ENCODE measurements at places on chromosomes 7 and 10. TPM values are rescaled to one million over a fixed set of nuclear protein-coding genes. Genes with fewer than 3 reads are reported as not detected.
A peak's percentile ranks its signal among the peaks of the same experiment; 100 is the strongest.

Gene NXPH1
- not detected for polyA plus RNA-seq

Gene AS3MT
- polyA plus RNA-seq, result not detected

Gene SFXN3
- 5.7 TPM for polyA plus RNA-seq

Gene ZNF655
- polyA plus RNA-seq, result 90.0 TPM

Gene ORAI2
- polyA plus RNA-seq, result 340 TPM

Gene VWA2
- not detected for polyA plus RNA-seq

Gene RASSF4
- 0.06 TPM for polyA plus RNA-seq

Gene ELN
- not detected for polyA plus RNA-seq

Gene PSMC2
- polyA plus RNA-seq, result 79.9 TPM

DNA sequence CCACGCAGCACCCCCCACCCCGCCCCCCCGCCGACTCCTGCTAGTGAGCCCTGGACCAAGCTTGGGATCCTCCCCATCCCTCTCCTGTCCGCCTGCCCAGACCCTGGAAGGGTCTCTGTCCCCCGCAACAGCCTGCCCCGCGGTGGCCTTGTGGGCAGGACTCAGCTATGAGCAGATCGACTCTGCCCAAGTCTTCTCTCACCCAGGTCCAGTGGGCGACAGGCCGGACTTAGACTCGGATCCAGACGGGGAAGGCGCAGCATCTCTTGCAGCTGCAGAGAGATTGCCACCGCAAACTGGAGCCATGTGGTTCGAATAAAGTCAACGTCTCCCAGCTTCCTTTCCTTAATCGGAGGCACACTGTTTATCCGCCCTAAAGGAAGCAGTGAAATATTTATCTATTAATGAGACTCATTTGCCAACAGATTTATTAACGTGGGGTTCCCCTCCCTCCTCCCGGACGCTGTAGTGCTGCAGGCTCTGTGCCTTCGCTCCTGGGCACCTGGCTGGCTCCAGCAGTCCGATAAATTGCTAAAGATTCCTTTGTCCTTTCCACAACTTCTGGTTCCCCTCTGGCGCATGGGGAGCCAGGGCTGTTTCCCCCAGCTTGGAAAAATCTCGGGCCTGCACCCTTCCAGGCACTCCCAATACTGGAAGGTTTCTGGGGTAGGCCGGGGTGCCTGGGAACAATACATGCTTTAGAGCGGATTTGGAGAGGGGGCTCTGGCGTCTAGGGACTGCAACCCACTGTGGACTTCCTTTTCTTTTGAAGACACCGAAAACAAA is 634 bp upstream of the HOXA7 start:
- peaks cover 15% of the 10 kb centered on the region for H3K36me3 ChIP-seq
- H3K4me1 ChIP-seq, result peaks cover 43% of the 10 kb centered on the region
- no peak overlapping the region for H3K27ac ChIP-seq
- peaks cover 50% of the 10 kb centered on the region for H3K27me3 ChIP-seq
- H3K4me3 ChIP-seq, result peak overlapping the region; percentile 30
- no peak for DNase-seq

- no peak overlapping the region for H3K27ac ChIP-seq
- no peaks in the 10 kb centered on the region for H3K36me3 ChIP-seq
- H3K4me3 ChIP-seq, result no peak overlapping the region
- H3K4me1 ChIP-seq, result peaks cover 46% of the 10 kb centered on the region
- no peak for DNase-seq
These were observed 42.4 kb downstream of the TNS3 start for GRCh38 chr7:47539398-47540052.

GRCh38 chr7:18491871-18492270 is 3.7 kb upstream of the HDAC9 start:
- H3K4me3 ChIP-seq, result no peak overlapping the region
- no peak overlapping the region for H3K27ac ChIP-seq
- H3K36me3 ChIP-seq, result no peaks in the 10 kb centered on the region
- no peaks in the 10 kb centered on the region for H3K27me3 ChIP-seq

DNA sequence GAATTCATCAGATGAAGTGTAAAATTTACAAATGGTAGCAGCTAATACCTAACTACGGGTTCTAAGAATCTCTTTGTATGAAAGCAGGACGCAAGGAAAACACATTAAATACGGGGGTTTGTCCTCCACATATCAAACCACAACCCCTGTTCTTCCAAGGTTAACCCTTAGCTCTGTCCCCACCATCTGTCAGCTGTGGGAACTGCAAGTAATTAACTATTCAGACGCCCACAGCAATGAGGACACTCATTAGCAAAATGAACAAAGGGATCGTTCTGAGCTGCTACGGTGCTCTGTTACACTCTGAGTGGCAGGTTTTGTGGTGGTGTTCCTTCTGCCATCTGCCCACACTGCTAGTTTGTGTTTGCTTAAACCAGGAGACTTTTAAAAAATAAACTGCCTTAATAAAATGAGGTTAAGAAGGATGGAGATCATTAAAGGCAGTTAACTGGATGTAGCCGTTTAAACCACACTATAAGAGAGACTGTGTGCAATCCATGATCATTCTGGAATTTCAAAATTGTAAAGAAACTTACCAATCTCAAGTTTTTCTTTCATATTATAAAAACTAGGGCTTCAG is 51.4 kb downstream of the C10orf67 start:
- H3K4me1 ChIP-seq, result no peaks in the 10 kb centered on the region
- no peak for DNase-seq
- H3K27ac ChIP-seq, result no peak overlapping the region

GRCh38 chr7:107996072-107996882 is 6.7 kb downstream of the LAMB1 start:
- no peak overlapping the region for H3K27ac ChIP-seq
- peaks cover 5% of the 10 kb centered on the region for H3K4me1 ChIP-seq
- H3K27me3 ChIP-seq, result peaks cover 56% of the 10 kb centered on the region
- DNase-seq, result no peak
- H3K36me3 ChIP-seq, result no peaks in the 10 kb centered on the region
- H3K4me3 ChIP-seq, result no peak overlapping the region

DNA sequence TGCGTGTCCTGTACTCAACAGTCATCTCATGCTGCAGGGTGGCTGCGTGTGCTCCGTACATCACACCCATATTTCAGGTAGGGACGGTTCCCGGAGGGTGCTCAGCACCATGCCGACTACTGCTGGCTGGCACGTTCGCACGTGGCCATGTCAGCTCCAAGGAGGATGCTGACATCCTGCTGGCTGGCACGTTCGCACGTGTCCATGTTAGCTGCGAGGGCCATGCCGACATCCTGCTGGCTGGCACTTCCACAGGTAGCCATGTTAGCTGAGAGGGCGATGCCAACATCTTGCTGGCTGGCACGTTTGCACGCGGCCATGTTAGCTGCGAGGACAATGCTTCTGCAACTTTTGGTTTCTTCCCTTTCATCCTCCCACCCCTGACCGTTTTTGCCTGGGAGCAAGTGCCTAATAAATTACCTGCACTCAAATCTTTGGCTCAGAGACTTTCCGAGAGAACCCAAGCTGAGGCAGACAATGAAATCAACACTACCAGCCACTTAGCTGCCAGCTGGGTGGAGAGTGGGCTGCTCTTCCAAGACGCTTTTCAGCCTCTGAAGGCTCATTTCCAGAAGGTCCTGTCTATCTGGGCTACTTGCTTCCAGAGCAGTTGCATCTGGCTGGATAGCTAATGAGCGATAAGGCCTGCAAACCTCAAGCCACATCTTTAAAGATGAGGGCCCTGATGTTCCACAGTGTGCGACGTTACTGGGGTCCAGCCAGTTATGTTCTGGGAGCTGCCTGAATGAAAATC is 104.6 kb downstream of the WDR37 start:
- H3K4me1 ChIP-seq, result no peaks in the 10 kb centered on the region
- no peak overlapping the region for H3K27ac ChIP-seq
- no peak for DNase-seq
- H3K27me3 ChIP-seq, result peaks cover 17% of the 10 kb centered on the region
- no peak overlapping the region for H3K4me3 ChIP-seq
- H3K36me3 ChIP-seq, result no peaks in the 10 kb centered on the region

DNA sequence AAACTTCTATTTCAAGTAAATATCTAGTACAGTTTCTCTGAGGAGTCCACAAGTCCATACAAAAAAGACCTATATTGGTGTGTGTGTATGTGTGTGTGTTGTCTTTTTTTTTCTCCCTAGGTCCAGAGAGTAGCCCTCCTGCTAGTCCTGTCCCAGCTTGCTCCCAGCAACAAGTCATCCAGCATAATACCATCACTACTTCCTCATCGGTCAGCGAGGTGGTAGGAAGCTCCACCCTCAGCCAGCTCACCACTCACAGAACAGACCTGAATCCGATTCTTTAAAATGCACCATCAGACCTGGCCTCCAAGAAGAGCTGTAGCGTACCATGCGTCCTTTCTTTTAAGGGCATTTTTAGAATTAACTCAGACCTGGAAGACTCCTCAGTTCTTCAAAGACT is 139.1 kb downstream of the TRIL start:
- H3K27me3 ChIP-seq, result no peaks in the 10 kb centered on the region
- H3K27ac ChIP-seq, result no peak overlapping the region
- DNase-seq, result no peak
- no peaks in the 10 kb centered on the region for H3K36me3 ChIP-seq
- H3K4me3 ChIP-seq, result no peak overlapping the region

DNA sequence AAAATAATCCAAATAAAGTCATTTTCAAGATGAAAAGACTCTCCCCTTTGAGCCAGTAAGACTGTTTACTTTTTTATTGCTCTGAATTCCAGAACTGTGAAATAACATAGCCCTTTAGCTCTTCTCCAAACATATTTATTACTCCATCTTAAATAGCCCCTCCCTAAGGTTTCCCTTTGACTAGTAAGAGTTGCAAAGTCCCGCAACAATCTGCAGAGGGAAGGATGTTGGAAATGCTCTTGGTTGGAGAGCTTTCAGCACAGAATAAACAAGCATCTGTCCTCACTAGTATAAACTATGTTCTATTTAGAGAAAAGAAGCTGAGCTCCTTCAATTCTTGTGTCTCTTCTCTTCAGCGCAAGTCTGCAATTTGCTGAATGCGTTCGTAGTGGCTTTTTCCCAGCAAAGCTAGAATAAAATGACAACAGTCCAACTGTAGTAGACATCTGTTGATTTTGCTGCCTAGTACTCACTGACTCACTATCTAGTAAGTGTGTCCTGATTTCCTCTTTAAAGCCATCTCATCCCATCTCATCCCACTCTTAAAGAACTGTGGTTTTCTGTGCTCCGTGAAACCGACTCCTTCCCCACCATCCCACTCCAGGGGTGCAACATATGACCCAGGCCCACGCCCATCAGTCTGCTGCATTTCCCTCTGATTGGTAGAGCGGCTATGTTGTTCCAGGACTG is 104.0 kb downstream of the FAM107B start:
- no peak overlapping the region for H3K4me3 ChIP-seq
- DNase-seq, result no peak
- no peaks in the 10 kb centered on the region for H3K27me3 ChIP-seq

DNA sequence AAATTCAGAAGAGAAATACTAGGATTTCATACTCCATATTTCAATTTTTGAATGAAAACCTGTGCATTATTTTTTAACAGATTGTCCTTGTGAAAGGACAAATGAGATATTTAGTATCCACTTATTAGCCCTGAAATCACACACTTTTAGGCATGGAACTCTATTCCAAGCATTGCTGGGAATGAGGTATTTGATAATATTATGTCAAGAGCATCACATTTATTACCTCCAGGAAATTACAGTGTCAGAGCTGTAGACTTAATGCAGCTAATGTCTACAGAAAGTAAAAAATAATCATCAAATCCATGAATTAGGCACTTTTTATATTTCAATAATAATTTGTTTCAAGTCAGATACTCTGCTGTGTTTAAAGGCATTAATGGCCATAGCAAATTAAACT is 753.8 kb downstream of the REEP3 start:
- H3K4me1 ChIP-seq, result no peaks in the 10 kb centered on the region
- H3K27me3 ChIP-seq, result no peaks in the 10 kb centered on the region
- no peak for DNase-seq
- H3K4me3 ChIP-seq, result no peak overlapping the region

GRCh38 chr10:63280386-63280785 is 147.3 kb downstream of the NRBF2 start:
- H3K4me3 ChIP-seq, result no peak overlapping the region
- no peaks in the 10 kb centered on the region for H3K36me3 ChIP-seq
- peaks cover 11% of the 10 kb centered on the region for H3K4me1 ChIP-seq
- H3K27me3 ChIP-seq, result no peaks in the 10 kb centered on the region
- H3K27ac ChIP-seq, result no peak overlapping the region
- DNase-seq, result no peak

DNA sequence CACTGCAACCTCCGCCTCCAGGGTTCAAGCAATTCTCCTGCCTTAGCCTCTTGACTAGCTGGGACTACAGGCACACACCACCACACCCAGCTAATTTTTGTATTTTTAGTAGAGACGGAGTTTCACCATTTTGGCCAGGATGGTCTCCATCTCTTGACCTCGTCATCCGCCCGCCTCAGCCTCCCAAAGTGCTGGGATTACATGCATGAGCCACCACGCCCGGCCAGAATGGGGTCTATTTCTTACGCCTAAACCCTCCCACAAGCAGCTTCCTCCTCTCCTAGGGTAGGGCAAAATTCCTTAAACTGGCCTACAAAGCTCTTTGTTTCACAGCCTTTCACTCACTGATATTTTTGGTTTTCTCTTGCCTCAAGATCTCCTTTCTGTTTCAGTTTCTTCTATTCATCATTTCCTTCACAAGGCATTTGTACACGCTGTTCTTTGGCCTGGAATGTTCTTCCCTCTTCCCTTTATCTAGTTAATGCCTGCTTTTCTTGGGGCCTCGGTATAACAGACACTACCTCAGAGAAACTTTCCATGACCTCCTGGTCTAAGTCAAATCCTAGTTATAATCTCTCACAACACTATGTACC is 6.7 kb downstream of the CPEB3 start:
- H3K4me3 ChIP-seq, result peak overlapping the region; percentile 36
- no peak for DNase-seq
- H3K27me3 ChIP-seq, result no peaks in the 10 kb centered on the region

- H3K4me3 ChIP-seq, result no peak overlapping the region
- H3K36me3 ChIP-seq, result peaks cover 21% of the 10 kb centered on the region
These were observed 108.6 kb upstream of the ABI1 start for GRCh38 chr10:26969145-26969926.

DNA sequence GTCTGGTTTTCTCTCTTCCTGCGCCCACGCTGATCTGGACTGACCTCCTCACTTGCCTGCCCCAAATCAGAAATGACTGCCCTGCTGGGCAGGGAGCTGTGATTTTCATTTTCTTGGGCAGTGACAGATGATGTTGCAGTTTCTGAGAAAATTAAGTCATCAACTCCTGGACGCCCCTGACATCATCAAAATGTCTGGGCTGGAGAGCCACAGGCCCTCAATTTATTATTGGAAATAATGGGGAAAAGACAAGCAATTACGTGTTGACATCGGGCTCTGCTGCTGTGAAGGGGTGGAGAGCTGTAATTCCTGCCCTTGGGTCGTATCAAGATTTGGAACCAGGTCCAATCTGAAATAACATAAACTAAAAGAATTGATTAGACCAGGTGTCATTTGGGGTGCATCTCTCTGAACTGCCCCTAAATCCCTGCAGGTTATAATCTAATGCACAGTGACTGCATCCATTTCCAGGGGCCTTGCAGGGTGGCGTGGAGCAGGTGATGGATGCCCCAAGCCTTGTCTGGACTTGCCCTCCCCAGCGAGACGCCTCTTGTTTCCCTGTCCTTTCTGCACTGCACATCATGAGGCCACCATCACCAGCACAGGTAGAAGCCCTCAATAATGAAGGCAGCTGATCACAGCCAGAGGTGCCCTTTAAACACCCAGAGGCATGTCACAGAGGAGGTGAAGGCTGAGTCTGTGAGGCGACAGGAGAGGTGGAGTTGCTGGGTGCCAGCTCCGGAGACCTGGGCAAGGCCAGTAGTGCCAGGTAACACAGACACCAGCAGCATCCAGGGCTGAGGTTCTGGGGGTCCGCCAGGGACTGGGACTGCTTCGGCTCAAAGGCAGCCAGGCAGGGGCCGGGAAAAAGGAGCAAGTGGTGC is 98.7 kb downstream of the HTR5A start:
- H3K27ac ChIP-seq, result no peak overlapping the region
- no peak for DNase-seq
- no peaks in the 10 kb centered on the region for H3K36me3 ChIP-seq
- H3K27me3 ChIP-seq, result peaks cover 43% of the 10 kb centered on the region

Data from naive B cell (primary cell).